Activated CD4-positive, alpha-beta T cell treated with anti-CD3 and anti-CD28 coated beads, Interleukin-2, amount 50 U/mL, for 48 hours (primary cell): ENCODE measurements at places on chromosomes 13 and 19.

DNA sequence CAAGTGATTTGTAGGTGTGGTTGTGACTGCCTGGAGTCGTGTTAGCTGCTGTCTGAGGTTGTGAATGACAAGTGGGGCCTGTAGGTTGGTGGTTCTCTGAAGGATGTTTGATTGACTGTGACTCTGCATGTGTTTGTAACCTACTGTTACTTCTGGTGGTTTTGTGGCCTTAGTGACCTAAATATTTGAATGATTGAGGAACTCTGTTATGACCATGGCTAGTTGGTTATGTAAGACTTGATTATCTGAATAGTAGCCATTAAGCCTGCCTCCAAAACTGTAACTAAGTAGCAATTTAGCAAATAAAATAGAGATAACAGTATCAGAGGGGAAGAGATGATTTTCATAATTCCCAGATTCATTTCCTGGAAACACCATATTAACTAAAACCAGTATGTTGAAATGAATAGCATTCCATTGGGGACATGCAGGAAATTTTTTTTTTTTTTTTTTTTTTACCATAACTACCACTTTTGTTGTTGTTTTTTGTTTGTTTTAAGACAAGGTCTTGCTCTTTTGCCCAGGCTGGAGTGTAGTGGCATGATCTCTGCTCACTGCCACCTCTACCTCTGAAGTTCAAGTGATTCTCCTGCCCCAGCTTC, 865 bp downstream of the ZNF382 start:
- no peak for DNase-seq

GRCh38 chr13:51118809-51119431, 7.8 kb upstream of the C13orf42 start:
- no peak for DNase-seq

GRCh38 chr13:111341886-111342285, 21.4 kb downstream of the TEX29 start:
- no peak for DNase-seq

DNA sequence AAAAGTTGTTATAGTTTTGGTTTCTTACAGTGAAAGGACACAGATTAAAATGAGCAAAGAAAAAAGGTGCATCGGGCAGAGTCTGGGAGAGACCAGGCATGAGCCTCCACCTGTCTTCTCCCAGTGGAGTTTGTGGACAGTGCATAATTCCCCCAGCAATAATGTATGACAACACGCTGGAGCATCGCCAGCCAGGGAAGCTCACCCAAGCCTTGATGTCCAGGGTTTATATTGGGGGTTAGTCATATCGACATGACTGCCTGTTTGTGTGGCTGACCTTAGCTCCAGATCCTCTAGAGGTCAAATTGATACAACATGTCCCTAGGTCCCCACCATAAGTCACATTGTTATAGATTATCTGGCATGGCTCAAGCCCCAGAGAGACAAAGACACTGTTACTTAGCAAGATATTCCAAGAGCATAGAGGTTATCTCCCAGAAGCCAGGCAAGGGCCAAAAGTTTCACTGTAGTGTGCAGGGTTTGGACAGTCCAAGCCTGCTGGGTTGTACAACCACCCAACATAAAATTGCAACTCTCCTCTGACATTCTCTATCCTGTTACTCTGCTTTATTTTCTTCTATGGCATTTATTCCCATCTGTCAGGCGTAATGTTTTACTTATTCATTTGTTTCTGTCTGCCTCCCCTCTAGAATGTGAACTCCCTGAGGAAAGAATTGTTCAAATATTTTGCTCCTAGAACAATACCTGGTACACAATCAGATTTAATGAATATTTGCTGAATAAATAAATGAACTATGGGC, 5.6 kb upstream of the KLK13 start:
- no peak for DNase-seq

- no peak for DNase-seq
Observed at GRCh38 chr13:70088926-70089325, 18.7 kb upstream of the ATXN8OS start.

DNA sequence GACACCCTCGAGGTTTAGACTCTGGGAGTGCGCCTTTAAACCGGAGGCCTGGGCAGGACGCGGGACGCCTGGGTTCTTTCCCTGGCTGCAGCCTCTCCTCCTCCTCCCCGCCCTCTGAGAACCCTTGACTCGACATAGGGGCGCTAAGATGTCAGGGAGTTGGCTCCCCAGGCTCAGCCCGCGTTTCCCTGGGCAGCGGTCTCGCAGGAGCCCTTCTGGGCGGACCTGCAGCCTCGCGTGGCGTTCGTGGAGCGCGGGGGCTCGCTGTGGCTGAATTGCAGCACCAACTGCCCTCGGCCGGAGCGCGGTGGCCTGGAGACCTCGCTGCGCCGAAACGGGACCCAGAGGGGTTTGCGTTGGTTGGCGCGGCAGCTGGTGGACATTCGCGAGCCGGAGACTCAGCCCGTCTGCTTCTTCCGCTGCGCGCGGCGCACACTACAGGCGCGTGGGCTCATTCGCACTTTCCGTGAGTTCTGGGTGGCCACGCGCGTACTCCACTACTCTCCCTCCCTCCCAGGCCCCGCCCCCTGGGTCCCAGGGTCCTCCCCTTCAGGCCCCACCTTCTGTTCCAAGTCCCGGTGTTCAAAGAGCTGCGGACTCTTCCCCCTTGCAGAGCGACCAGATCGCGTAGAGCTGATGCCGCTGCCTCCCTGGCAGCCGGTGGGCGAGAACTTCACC, 1.3 kb downstream of the ICAM5 start:
- DNase-seq = peak; percentile 76

DNA sequence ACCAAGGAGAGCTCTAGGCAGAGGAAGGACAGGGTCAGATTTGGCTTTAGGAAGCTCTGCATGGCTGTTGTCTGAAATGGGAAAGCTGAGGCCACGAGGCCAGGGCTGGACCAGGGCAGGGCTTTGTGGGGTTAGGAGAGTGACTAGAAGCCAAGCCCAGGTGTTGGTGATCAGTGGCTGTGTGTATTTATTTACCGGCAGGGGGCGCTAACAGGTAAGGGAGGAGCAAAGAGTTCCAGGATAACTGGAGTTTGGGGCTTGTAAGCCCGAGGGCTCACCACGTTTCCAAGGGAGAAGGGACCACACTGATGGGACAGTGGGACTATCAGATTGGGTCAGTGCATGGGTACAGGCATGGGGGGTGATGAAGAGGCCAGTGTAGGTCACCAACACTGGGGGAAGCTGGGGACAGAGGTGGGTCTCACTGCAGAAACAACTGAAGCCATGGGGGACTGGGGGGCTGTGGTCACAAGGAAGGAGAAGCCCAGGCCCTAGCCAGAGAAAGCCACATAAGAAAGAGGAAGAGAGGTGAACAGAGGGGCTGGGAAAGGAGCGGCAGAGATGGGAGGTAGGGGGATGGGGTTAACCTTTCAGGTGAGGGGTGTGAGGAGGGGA, 3.9 kb downstream of the TMEM147 start:
- DNase-seq = peak; percentile 60

DNA sequence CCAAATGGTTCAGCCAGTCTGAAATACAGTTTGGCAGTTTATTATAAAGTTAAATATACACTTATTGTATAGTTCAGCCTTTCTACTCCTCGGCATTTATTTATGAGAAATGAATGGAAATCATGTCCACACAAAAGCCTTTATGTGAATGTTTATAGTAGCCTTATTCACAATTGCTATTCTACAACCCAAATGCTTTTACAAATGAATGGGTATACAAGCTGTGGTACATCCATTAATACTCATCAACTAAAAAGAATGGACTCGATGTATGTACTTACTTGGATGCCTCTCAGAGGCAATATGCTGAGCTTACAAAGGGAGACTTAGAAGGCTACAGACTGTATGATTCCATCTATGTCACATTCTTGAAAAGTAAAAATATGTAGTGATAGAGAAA, 150.7 kb downstream of the NBEA start:
- no peak for DNase-seq

GRCh38 chr19:7959211-7959610, 15.7 kb upstream of the TIMM44 start:
- DNase-seq = no peak

DNA sequence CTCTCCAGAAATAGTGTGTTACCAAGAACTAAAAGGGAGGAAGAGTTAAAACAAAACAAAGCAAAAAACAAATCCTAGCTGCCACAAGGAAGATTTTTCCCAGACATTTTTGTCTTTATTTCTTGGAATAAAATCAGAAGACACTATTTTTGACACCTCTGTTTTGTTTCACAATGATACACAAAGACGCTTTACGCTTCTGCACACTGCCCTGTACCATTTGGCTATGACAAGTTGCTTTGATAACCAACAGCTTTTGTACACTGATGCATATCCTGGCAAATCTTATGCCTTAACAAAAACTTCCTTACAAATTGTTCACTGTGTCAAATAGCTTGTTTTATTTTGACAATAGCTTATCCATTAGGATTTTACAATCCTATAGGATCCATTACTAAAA, 103.5 kb upstream of the RAP2A start:
- DNase-seq = no peak

GRCh38 chr13:113774177-113775107, 15.4 kb downstream of the TMEM255B start:
- DNase-seq = no peak

- no peak for DNase-seq
Observed at GRCh38 chr19:50465986-50466705, 10.2 kb upstream of the EMC10 start.

GRCh38 chr13:104017317-104017716, 951.1 kb upstream of the SLC10A2 start:
- DNase-seq = no peak

GRCh38 chr19:15869109-15869555, 28.7 kb downstream of the CYP4F2 start:
- DNase-seq = peak; percentile 43

GRCh38 chr13:105814902-105815250, 720.6 kb downstream of the EFNB2 start:
- no peak for DNase-seq

- DNase-seq = no peak
Observed at GRCh38 chr13:28466151-28466550, 28.8 kb downstream of the FLT1 start.

- peak; percentile 46 for DNase-seq
Observed at GRCh38 chr19:14385492-14385891, 4.2 kb downstream of the ADGRE5 start.

- no peak for DNase-seq
Observed at GRCh38 chr13:75345193-75345592, 136.8 kb downstream of the TBC1D4 start.

DNA sequence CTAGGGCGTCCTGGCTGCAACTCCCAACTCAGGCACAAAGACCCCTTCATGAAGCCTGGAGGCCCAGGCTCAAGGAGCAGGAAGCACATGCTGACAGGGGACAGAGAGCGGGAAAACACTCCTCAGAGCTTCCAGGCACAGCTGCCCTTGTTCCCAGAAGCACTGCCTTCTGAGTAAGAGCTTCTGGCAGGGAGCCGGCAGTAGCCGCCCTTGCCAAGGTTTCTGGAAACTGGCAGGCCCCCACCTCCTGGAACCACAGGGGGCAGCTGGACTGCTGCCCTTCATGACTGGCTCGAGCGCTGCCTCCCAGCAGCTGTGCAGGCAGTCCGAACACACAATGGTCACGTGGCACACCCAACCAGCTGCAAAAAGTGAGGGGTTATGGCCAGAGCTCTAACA, 33.6 kb upstream of the EPHX3 start:
- DNase-seq = no peak

DNA sequence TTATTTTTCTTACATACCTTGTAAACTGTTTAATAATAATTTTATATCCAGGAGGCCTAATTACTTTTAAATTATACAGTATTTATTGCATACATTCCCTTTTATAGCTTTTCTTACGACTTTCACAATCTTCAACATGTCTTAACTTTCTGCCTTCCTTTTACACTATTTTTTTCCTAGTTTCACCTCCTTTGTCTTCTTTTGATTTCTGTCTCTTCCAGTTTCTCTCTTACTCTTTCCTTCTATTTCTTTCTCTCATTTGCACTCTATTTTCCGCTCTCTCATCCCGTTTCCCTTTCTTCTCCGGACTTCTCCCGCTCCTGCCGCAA, 11.5 kb downstream of the ZNF552 start:
- no peak for DNase-seq

DNA sequence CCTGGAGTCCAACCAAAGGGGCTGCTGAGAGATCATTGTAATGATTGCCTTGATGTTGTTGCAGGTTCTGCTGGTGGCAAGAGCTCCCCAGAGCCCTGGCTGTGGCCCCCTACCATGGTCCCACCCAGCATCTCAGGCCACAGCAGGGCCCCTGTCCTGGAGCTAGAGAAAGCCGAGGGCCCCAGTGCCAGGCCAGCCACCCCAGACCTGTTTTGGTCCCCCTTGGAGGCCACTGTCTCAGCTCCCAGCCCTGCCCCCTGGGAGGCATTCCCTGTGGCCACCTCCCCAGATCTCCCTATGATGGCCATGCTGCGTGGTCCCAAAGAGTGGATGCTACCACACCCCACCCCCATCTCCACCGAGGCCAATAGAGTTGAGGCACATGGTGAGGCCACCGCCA, 15.5 kb downstream of the NCAN start:
- DNase-seq = no peak

- DNase-seq = no peak
Observed at GRCh38 chr13:81990652-81991051, 1649.7 kb upstream of the SPRY2 start.

DNA sequence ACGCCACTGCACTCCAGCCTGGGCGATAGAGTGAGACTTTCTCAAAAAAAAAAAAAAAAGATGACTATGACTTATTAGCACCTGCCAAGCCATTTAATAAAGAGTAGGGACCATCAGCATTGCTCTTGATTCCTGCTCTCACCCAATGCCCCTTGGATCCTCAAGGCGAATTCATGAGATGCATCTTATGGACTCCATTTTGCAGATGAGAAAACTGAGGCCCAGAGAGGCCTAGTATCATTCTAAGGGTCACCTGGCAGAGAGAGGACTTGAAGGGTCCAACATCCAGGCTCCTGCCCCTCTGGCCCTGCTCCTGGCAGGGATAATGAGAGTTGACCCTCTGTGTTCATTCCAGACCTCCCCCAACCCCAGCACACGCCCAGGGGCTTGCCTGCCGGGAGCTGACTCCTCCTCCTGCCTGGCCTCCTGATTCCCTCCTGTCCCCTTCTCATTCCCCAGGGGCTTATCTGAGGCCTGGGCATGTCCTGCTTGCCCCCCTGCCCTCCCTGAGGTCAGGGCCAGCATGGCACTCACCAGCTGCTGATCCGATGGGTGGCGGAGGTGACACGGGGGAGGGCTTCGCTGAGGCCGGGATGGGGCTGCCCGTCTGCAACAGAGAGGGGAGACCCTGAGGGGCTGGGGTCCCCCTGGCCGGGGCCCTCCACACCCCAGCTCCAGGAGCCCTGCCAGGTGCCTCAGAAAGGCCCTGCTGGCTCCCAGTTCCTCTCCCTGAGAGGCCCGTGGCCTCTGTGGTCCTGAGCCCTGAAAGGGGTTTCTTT, 7.4 kb downstream of the WIZ start:
- DNase-seq = no peak

DNA sequence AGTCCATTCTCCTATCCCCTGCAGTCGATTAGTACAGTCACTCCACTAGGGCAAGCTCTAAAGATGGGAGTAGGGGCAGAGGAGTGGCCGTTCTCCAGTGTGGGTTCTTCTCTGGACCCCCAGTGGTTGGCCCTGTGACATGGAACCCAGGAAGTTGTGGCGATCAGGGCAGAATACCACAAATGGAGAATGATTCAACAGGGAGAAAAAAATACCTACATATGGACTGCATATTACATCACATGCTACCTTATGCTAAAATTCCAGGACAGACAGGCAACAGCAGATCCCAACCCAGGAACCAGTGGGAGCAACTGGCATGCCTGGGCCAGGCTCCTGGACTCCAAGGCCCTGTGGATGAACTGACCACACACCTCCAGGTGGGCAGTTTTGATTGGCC, 20.4 kb downstream of the POU2F2 start:
- DNase-seq = no peak
